ENCODE measurements at places on chromosomes 4 and X.

DNA sequence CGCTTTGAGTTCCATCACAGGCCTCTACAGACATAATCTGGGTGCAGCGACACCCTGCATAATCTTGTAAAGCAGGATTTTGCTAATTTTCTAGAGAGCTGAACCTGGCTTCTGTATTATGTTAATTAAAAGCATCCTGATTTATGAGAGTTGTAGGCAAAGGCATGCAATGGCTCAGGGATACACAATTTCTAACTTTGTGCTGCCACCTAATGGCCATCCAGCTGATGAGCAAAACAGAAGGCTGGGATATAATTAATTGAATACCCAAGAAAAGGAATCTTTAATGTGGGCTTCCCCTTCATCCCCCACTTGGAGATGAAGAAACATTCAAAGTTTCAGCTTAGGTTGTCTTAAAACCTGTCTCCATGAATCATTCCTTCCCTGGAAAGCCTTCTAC lies 78.1 kb downstream of the BMP15 start:
- peak; percentile 4 for DNase-seq

- DNase-seq = no peak
Measured at GRCh38 chr4:17667253-17667652, 52.8 kb downstream of the MED28 start.

DNA sequence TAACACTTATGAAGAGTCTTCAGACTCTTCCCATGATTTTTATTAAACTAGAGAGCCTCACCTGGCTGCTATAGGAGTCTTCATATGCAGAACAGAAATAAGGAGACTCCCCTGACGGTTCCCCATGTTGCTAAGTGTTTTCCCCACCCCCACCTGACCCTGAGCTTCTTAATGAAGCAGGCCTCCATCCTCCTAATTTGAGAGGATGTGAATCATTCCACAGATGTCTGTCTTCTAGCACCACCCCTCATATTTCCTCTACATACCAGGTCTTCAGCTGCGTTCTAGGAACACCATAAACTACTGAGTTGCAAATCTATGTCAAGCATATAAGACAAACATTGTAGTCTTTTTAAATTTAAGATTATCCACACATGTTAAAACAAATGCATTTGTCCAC lies 36.9 kb downstream of the RP2 start:
- no peak for DNase-seq

- DNase-seq = no peak
Measured at GRCh38 chr4:176635372-176636261, 157.1 kb downstream of the VEGFC start.

GRCh38 chrX:134721766-134722532 lies 63.7 kb upstream of the PLAC1 start:
- DNase-seq = no peak

DNA sequence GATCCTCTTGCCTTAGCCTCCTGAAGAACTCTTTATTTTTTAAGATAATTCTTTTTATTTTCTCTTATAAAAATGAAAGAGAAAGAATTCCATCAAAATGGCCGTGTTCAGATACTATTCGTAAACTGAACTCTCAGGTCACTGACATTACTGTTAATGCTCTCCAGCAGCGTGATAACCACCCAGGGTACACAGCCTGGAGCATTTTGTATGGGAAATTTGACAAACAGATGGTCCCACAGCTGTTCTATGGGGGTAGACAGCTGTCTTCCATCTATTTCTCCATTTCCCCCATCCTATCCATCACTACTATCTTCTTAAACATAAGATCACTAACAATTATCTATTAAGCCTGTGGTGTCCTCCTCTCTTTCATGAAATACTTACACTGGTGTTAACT lies 47.8 kb downstream of the SYNPO2 start:
- no peak for DNase-seq

GRCh38 chr4:64497491-64497890 lies 88.2 kb upstream of the TECRL start:
- DNase-seq = no peak

GRCh38 chr4:102564399-102565059 lies 63.4 kb downstream of the NFKB1 start:
- no peak for DNase-seq

DNA sequence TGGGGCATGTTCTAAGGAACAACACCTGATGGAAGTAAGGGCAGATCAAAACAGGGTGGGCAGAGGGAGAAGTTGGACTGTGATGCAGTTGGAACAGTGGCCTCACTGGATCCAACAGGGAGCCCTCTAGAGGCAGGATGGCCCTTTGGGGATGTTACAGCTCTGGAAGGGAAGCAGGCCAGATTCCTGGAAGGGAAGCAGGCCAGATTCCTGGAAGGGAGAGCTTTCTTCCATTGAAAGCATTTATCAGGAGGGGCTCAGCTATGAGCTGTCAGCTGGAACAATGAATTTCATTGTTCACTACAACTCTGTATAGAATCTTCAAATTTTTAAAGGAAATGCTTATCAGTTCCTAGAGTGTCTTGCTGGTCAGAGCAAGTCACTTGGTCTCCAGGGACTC lies 17.7 kb downstream of the IL15 start:
- no peak for DNase-seq

DNA sequence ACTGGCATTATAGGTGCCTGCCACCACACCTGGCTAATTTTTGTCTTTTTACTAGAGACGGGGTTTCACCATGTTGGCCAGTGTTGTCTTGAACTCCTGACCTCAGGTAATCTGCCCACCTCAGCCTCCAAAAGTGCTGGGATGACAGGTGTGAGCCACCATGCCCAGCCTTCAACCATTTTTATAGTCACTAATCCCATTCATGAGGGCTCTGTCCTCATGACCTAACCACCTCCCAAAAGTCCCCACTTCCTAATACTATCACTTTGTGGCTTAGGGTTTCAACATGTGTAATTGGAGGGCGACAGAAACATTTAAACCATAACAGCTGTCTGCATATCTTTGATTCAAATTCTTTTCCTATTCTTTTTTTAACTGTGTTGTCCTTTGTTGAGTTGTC lies 229.6 kb upstream of the AGA start:
- DNase-seq = no peak

DNA sequence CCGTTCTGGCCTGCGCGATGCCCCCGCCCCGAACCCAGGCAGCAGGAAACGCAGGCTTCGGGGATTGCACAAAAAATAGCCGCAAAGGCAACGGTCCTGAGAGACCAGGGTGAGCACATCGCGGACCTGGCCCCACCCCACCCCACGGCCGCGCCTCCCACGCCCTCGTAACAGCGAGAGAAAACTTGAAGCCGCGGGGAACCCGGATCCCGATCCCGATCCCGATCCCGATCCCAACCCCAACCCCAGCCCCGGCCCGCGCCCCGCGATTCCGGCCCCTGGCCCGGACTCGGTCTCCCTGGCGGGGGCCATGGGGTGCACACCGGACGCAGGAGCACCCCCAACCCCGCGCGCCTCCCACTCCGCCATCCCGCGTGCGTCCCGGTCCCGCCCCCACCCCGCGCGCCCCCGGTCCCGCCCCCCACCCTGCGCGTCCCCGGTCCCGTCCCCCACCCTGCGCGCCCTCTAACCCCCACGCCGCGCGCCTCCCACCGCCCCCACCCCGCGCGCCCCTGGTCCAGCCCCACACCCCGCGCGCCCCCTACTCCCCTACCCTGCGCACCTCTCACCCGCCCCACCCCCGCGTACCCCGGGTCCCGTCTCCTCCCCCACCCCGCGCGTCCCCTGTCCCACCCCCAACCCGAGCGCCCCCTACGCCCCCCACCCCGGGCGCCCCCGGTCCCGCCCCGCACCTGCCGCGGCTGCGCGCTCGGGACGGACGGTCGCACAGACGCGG lies 29.0 kb downstream of the NOP14 start:
- DNase-seq = peak; percentile 71

GRCh38 chr4:141786946-141787345 lies 150.6 kb downstream of the IL15 start:
- no peak for DNase-seq

GRCh38 chr4:10405672-10406071 lies 51.6 kb downstream of the ZNF518B start:
- DNase-seq = no peak

- no peak for DNase-seq
Measured at GRCh38 chr4:83208371-83209365, 75.9 kb downstream of the COQ2 start.

GRCh38 chr4:23015821-23016220 lies 323.1 kb downstream of the GBA3 start:
- no peak for DNase-seq

DNA sequence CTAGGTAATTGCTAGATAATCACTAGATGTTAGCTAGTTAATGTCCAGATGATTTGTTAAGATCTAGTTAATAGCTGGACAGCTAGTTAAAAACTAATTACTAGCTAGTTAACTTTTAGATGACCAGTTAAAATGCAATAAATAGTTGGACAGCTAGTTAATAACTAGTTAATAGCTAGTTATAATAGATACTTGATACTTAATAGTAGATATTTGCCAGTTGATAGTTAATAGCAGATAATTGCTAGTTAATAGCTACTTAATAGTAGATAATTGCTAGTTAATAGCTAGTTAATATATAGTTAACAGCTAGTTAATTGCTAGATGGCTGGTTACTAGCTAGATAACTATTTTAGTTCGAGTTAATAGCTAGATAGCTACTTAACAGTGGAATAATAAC lies 631.4 kb upstream of the CT83 start:
- DNase-seq = no peak

- no peak for DNase-seq
Measured at GRCh38 chr4:145876531-145877180, 62.0 kb downstream of the ZNF827 start.

DNA sequence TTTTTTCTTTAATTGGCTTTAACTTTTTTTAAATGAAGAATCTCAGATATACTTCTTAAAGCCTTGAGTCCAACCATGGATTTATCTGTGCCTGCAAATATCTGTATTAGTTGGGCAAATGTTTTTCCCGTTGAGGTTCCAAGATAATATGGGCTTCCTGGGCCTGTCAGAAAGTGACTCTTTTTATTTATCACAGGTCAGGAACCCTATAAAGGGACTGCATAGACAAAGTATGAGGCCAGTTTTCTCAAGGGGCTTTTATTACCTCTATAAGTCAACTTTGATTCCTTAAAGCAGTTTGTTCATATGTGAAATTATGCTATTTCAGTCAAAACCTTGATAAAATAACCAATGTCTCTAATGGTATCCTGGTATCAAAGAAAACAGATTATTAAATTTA lies 80.2 kb upstream of the BMP2K start:
- no peak for DNase-seq

- DNase-seq = no peak
Measured at GRCh38 chrX:29257521-29257920, 670.3 kb downstream of the IL1RAPL1 start.

All from CD4-positive, alpha-beta T cell treated with Interleukin-6 for 4 hours (primary cell).